MM.1S (cell line): ENCODE measurements at places on chromosomes 5 and 9.
A peak's percentile ranks its signal among the peaks of the same experiment; 100 is the strongest.

GRCh38 chr5:134140530-134141201 is 26.2 kb downstream of the TCF7 start:
- DNase-seq, result peak; percentile 72

GRCh38 chr9:16427873-16428427 is 442.5 kb downstream of the BNC2 start:
- DNase-seq, result no peak

DNA sequence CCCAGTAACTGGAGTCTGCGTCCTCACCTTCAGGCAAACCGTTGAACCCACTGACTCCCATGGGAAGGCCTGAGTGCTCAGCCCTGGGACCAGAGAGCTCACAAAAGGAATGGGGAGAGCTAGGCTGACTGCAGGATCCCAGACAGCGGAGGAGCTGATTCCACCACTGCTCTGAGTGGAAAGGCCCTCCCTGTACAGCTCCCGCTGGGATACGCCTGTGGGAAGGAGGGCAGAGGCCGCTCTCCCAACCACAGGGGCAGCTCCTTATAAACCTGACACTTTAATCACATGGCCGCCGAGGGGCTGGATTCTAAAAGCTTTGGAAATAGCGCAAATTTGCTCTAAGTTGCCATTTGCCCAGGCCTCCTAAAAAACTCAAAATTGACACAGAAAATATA is 37.1 kb downstream of the DBH start:
- DNase-seq, result no peak

- no peak for DNase-seq
Measured at GRCh38 chr5:120151825-120152224, 312.3 kb upstream of the PRR16 start.

DNA sequence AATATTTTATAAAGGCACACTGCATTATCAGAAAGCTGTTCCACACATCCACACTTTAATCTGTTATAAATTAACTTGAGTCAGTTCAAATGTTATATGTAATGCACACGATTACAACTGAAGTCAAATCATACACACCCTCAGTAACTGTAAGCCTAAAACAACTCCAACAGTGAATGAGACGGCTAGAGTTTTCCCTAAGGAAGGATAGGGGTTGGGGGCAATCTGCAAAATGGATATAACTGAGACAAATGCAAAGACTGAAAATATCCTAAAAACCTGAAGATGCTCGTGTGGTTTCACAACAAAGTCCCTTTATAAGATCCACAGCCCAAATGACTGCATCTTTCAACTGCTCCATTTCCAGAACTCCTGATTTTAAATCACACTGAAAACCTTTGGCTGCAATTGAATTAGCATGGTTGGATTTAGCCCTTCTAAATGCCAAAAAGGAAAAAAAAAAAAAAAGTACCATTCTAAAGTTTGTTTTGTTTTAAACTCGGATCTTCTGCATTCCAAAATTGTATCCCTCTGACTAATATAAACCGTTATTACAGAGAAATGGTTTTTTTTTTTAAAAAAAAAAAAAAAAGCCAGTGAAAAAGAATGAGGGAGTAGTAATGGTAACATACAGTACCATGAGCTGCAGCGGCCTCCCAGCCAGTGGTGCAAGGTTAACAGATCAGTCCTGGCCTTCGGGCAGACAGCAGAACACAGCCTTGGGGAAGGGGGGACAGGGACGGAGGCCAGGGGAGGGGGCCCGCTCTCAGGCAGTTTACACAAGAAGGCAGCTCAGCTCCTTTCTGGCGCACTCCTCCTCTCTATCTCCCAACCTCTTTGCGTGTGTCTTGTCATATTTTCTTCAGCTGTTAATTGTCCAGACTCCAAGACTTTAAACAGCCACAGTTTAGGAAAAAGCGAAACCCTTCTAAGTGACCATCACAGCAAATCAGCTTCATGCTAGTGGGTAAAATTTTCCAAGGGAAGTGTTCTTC is 166.1 kb downstream of the BNC2 start:
- DNase-seq, result no peak

- no peak for DNase-seq
Measured at GRCh38 chr9:35608221-35608620, 3.2 kb downstream of the TESK1 start.

DNA sequence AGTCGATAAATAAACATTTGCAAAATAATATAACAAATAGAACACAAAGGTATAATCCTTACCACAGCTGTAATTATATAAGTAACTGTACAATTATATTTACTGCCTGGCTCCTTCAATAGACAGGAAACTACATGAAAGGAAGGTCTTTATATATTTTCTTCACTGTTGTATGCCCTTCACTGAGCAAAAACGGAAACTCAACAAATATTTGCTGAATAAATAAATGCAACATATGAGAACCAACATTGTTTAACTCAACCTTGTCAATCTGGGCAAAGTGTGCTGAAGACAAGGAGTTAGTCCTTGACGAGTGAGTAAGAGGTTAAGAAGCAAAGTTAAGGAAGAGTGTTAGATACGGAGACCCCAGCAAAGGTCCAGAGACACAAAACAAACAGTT is 22.6 kb downstream of the PSMD5 start:
- DNase-seq, result no peak

- DNase-seq, result no peak
Measured at GRCh38 chr5:96096724-96097123, 135.1 kb upstream of the ELL2 start.

- peak; percentile 36 for DNase-seq
Measured at GRCh38 chr5:74865804-74866595, at the start of gene FAM169A. FAM169A (minus strand) TSS chr5:74866387; CDS start chr5:74841676, 24,711 bp downstream.

DNA sequence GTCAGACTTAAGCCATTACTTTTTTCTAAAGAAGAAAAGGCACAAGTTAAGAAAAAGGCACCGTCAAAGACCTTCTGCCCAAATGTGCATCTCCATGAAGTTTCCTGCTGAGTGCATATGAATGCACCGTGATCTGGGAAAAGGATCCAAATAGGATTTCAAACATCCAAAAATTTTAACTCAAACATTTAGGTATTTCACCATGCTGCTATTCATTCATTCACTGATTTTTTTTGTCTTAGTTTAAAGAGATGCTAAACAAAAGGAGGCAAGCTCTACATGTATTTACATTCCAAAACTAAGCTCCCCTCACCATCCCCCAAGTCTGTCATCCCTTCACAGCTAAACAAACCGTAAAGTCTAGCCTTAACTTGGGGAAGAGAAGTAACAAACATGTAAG is 291.9 kb downstream of the ARL15 start:
- DNase-seq, result no peak

- no peak for DNase-seq
Measured at GRCh38 chr9:135215571-135216161, 128.2 kb downstream of the OLFM1 start.

GRCh38 chr9:135090547-135090946 is 3.1 kb downstream of the OLFM1 start:
- DNase-seq, result no peak

DNA sequence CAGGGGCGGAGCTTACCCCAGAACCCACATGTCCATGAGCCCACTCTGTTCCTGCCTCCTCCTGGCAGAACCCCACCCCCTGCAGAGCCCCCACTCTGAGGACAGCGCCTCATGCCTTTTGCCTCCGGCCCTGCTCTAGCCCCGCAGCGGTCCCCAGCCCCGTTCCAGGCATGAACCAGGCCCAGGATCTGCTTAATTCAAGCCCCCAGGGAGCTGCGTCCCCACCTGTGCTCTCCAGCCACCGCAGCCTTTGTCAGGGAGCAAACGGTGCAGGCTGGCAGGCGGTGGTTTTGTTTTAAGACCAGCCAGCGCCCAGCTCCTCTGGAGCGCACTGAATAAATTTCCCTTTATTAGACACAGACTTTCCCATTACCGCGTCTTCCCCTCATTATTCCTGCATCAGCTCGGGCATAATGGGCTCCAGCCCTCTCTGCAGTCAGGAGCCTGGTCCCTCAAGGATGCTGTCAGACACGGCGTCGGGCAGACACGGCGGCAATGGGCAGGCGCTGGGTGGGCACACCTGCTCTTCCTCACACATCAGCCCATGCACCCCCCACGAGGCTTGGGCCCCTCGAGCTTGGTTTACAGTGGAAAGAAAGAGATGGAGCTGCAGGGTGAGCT is 137.6 kb downstream of the OLFM1 start:
- no peak for DNase-seq

GRCh38 chr5:90645024-90645610 is 86.5 kb downstream of the ADGRV1 start:
- no peak for DNase-seq

GRCh38 chr9:98860871-98861293 is 53.4 kb downstream of the GALNT12 start:
- DNase-seq, result no peak

DNA sequence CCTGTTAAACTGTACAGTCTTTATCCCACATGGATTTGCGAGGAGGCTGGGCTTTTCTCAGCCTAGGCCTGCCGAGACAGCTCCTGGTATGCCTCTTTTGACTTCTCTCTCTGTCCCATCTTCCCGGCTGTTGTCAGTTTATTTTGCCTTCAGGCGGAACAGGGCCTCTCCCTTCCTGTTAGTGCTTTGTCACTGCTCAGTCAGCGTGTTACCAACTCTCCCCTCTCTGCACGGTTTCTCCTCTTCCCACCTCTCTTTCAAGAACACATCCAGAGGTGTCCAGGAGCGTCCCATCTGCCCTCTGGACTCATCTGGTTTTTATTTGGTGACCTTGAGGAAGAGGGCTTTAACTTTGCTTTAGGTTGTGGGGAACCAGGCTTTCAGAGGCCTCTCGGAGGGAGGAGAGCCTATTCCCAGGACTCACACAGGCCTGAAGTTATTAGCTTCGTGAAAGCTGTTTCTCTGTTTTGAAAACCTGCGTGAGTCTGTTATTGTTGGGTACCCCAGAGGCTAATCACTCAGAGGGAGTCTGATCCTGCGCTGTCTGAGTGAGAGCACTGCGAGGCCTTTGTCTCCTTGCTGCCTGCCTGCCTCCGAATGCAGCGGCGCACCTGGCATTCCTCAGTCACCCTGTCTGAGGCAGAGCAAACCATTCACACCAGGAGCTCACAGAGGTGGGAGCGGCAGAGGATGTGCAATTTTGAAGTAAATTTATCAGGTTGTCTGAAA is 234.4 kb upstream of the MPDZ start:
- DNase-seq, result no peak

DNA sequence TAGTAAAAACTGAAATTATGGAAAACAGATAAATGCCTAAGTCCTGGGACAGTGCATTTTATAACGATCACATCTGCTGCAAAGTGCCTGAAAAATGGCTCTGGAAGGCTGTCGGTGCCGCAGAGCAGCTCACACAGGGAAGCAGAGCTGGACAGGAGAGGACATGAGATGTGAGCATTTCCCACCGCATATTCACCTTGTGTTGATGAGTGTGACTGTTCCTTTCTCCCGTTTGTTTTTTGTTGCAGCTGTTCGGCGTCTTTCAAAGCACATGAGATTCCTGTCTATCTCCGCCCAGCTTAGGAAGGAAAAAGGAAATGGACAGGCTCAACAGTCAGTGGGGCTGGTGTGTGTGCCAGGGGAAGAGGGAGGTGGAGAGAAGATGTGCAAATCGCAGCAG is 164.9 kb upstream of the SEMA6A start:
- no peak for DNase-seq

- no peak for DNase-seq
Measured at GRCh38 chr9:129696944-129697655, 31.7 kb downstream of the PRRX2 start.

DNA sequence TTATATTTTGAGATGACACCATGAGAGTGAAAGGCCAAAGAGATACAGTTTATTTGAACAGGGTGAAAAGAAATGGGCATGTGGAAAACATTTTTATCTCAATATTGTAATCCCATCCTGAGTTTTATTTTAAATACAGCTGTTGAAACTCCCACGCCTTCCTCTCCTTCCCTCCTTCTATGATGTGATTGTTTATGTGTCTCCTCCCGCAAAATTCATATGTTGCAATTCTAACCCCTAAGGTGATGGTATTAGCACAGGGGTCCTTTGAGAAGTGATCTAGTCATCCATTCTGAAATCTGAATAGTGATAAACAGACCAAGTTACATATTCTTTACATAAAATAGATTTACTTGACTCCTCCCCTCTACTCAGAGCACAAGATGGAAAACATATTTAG is 1275.4 kb upstream of the C9orf72 start:
- DNase-seq, result no peak

- no peak for DNase-seq
Measured at GRCh38 chr5:138978581-138978980, 103.4 kb upstream of the LRRTM2 start.

DNA sequence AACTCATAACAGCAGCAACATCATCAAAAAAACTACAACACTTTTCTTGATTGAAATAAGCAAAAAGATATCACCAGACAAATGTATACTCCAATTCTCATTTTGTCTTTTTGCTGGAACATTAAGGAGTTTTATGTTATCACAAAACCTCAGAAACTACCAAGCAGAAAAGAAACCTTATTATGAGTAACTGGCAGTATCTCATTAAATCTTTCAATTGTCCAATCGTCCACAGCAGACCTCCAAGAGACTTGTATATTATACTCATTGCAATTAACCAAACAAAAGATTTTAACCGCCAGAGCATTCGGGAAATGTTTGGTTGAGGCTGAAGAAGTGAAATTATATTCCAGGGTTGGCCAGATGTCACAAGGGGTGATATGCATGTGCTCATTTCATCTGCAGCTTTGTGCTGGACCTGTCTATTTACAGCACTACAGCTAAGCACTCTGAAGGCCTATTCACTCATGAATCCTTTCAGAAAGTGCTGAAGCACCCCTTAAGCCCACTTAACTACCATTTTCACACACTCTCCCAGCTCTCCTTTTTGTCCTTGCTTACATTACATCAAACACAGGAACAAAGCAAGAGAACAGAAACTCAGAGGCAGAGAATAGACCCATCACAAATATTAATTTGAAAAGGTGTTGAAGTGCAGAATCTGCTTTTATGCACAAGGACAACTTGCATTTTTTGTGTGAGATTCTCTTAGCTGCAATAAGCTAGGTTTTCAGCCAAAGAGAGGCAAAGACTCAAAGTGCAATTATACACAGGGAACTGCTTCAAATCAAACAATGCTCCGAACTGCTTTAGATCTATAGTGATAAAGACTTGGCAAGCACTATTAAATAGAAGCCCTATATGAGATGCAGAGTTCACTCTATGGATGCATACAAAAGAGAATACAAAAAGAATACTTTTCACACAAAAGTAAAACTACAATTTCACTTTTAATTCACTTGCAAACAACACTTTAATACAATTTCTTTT is 150.4 kb upstream of the POU5F2 start:
- no peak for DNase-seq

DNA sequence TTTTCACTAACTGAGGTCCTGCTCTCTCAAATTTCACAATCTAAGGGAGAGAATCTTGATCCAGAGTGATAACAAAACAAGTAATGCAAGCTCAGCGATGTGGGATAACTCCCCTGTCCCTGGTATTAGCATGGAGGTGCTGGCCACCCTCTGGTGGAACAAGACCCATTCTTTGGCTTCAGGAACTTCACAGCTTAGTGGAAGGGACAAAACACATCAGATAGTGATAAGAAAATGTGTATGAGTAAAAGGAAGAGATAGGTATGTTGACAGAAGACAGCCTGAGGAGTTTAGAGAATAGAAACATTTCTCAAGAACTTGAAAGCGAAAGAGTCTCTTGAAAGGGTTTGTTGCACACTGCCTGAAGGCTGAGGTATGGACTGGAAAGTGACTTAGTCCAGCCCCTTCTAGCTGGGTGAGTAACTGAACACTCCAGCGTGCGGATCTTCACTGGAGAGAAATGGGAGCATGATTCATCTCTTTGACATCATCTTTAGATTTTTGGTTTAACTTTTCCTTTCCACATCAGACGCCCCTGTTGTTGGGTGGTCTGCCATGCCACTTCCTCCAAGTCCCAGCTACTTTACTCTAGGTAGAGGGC is 25.4 kb upstream of the ZSWIM6 start:
- peak; percentile 85 for DNase-seq

- DNase-seq, result no peak
Measured at GRCh38 chr5:43315682-43316081, 2.5 kb upstream of the HMGCS1 start.
